AG10803 (cell line): ENCODE measurements at places on chromosomes 3 and 15.

DNA sequence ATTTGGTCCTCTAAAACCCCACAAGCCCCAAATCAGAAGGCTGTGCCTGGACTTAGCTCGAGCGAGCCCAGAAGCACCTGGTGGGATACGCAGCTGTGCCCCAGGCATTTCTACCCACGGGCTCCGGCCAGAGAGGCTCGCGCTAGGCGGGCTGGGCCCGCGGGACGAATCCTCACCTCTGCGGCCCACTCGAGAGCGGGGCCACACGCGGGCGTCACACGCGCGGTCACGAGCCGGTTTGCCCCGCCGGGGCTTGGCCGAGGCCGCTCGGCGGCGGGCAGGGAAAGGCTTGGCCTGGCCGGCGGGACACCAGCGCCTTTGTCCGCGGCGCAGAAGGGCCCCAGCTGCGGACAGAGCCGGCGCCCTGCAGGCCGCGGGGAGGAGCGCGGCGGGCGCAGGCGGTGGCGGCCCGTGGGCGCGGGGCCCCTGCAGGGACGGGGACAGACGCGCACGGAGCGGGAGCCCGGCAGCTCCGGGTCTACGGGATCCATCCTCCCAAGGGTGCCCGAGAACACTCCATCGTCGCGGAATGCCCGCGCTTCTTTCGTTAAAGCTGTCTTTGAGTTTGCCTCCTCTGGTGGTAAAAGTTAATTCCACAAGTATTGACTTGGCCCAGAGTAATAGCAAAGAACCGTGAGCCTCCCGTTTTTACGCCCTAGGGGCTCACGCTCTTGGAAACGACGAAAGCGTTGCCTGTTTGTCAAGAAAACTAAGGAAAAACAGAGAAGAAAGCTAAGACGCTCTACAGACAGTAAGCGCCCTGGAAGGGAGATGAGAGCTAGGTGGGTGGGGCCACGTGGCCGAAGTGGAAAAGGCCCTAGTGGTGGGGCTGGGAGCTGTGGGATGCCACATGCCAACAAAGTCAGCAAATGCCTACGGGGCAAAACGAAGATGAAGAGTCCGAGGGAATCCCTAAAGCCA lies 26.4 kb downstream of the TYRO3 start:
- peak; percentile 56 for DNase-seq

DNA sequence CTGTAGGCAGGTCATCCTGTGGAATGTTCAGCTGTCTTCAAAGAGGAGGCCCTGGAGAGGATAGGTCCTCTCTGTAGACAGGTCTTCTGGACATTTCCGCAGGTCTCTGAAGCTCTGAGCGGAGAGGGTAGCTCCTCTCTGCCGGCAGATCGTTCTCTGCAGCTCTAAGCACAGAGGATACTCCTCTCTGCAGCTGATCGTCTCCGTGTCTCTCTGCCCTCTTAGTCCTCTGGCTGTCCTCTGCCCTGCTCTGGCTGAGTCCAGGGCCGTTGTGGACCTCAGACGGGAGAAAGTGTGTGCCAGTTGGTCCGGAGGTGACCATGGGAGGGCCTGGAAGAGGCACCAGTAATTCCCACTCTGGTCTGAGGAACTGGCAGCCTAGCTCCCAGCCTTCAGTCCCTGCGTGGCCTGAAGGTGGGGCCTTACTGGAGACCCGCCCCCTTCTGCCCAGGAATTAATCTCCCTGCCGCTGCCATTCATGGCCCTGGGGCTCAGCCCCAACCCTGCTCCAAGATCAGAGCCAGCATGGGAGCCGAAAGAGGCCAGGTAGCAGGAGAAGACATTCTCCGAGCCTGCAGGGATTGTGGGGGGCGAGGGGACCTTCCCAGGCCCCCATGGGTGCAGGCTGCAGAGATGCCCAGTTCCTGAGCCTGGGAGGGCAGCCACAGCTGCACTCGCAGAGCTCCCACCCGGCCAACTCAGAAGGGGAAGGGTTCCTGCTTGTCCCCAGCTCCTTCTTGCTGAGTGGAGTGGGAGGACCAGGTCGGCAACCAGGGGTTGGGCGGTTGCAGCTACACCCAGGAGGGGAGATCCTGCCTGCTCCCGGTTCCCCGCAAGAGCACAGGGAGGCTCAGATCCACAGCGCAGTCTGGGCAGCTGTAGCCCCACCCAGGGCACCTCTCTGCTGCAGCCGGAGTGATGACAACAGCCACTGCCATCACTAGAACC lies 488.7 kb downstream of the RSL24D1 start:
- DNase-seq, result no peak

DNA sequence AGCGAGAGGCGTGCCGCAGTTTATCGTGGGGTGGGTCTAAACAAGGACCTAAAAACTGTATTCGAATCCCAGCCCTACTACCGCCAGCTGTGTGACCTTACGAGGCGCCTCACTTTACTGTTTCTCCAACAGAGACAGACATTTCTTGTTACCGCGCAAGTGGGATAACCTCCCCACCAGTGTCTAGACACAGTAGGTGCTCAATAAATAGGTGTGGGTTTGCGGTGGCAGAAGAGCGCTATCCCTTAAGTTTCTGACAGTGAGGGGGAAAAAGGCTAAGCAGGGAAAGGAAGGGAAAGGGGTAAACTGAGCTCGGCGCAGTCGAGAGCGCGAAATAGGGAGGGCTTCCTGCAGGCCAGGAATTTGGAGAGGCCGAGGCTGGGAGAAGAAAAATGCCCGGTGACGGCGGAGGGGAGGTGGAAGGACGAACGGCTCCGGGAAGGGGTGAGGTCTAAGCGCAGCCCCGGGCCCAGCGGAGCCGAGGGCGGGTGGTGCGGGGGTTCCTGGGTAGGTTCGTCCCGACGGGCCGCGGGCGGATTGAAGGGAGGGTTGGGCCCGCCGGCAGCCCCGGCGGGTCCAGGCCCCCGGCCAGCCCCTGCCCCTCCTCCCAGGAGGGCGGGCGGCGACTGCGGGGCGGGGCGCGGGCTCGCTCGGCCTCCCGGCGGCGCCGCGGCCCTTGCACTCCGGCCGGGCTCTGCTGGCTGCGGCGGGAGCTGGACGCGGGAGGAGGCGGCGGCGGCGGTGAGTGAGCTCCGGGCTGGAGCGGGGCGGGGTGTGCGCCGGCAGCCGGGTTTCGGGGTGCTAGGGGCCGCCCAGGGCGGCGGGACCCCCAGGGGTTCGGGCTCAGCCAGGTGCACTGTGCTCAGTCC lies at the start of gene CGNL1:
CGNL1 (plus strand) TSS at position 679 of the 869 bp plus-strand sequence. CDS start 61,495 bp downstream, outside the sequence.
- DNase-seq, result no peak

- peak; percentile 37 for DNase-seq
Measured at GRCh38 chr3:138348754-138349739, 668 bp downstream of the MRAS start.

GRCh38 chr3:148408667-148409066 lies 289.0 kb upstream of the AGTR1 start:
- no peak for DNase-seq

- DNase-seq, result no peak
Measured at GRCh38 chr3:70607469-70607868, 295.0 kb upstream of the MDFIC2 start.
